ENCODE measurements at places on chromosomes 1 and 21. TPM values are rescaled to one million over a fixed set of nuclear protein-coding genes. Genes with fewer than 3 reads are reported as not detected.

The MAP10 gene
- total RNA-seq = 2.3 TPM

The CRYBG2 gene
- total RNA-seq = not detected

The TEDDM1 gene
- not detected for total RNA-seq

The MAN1C1 gene
- 0.51 TPM for total RNA-seq

- DNase-seq = no peak
These were observed 42.2 kb downstream of the ATP1B1 start for GRCh38 chr1:169148472-169149252.

- DNase-seq = no peak
These were observed 91.9 kb upstream of the CACNA1E start for GRCh38 chr1:181391301-181391900.

The LAPTM5 gene
- not detected for total RNA-seq

GRCh38 chr1:234758851-234759250, 148.9 kb upstream of the IRF2BP2 start:
- DNase-seq = no peak

The TNFAIP8L2 gene
- total RNA-seq = not detected

Measured in GM23248 (cell line).